Stimulated activated CD8-positive, alpha-beta memory T cell treated with anti-CD3 and anti-CD28 coated beads, Interleukin-2, amount 100 ng/mL, for 48 hours (primary cell): ENCODE measurements at places on chromosomes 11 and 22.

DNA sequence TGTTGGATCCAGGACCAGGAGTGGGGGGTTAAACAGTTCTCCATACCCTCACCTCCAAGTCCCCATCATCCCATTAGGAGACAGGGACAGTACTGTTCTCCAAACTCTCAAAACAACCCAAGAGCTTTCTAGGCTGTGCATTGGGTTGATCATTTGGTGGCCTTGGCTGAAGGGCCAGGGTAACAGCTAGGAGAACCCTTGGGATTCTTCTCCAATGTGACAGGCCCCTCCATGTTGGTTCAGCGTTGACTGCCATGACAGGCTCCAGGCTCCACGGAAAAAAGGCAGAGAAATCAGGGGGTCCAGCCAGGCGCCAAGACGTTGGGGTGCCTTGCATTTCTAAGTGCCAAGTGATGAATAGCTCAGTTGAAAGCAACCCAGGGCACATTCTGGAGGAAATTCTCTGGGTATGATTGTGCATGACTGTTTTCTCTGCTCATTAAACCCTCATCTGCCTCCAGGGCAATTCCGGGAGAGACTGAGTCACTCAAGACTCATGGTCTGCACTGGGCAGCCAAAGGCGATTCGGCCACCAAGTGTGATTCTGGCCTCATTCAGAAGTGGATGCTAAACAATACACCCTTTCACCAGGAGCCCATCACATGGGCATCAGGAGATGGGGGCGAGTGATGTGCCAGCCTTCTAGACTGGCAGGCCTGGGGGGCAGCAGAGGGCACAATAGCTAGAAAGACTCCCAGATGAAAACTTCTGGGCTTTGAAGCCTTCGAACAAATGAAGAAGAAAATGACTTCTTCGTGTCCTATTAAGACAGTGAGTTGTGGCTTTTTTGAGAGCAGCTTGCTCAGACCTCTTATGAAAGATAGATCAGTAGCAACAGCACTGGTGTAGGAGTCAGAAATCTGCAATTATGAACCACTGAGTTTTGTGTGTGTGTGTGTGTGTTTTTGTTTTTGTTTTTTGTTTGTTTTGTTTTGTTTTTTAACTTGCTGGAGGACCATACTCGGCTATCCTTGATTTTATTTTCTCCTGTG, 27.7 kb downstream of the CD44 start:
- DNase-seq = no peak

DNA sequence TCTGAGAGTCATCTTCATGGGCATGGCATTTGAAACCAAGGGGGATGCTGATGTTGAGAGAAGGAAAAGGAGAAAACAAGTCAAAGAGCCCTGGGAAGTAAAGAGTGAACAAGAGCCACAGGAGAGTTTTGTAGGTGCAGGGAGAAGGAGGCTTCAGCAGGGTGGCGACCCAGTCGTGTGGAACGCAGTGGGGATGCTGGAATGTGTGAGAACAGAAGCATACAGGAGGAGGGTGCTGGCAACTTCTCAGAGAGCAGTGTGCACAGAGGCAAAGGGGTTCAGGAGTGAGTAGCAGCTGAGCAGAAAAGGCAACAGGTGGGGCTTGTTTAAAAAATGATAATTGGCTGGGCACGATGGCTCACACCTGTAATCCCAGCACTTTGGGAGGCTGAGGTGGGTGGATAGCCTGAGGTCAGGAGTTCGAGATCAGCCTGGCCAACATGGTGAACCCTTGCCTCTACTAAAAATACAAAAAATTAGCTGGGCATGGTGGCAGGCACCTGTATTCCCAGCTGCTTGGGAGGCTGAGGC, 75.8 kb upstream of the PLET1 start:
- DNase-seq = no peak

GRCh38 chr22:31578171-31578570, 81.8 kb downstream of the SFI1 start:
- no peak for DNase-seq

DNA sequence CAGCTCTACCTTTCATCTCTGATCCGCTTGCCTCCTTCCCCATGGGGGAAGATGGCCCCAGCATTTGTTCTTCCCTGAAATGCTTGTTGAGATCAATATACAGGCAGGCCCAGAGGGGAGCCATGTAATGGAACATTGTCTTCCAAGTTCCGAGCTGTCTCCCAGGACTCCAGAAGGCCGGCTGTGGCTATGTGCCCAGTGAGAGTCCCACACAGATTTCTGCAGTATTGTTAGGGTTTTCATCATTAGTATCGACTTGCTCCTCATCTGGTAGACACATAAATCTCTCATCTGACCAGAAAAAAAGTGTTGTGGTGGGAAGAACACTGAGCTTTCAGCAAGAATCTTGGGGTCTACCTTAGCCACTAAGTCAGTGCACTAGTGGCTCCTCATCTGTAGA, 163.4 kb downstream of the TRIM29 start:
- DNase-seq = no peak

DNA sequence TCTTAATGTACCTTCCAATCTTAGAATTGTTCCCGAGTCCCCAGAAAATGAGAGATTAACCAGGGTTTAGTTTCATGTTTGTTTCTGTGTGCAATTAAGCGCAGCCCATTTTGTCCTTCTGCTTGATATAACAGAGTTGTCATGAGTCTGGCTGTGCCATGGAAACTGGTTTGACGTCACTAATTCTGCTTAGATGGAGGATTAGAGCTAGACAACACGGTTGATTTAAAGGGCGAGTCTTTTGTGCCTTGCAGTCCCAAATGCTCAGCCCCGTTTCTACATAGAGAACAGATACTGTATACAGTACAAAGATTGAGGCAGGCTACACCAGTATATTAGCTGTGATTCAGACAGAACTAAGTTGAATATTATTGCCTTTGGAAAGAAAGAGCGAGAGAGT, 45.5 kb upstream of the ALKBH3 start:
- DNase-seq = no peak

GRCh38 chr11:32643526-32643925, 59.9 kb downstream of the EIF3M start:
- no peak for DNase-seq

GRCh38 chr11:73245461-73245860, 26.7 kb upstream of the P2RY6 start:
- DNase-seq = no peak

DNA sequence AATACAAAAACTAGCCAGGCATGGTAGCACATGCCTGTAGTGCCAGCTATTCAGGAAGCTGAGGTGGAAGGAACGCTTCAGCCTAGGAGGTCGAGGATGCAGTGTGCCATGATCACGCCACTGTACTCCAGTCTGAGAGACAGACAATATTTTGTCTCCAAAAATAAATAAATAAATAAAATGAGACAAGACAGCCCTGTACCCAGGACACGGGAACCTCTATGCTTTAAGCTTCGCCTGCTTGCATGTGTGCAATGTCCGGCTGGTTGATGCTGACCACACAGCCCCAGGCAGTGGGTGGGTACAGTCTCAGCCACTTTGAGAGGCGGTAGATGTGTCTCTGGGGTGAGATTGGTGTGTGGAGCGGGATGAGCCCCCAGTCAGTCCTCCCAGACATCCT, 52.0 kb upstream of the MPEG1 start:
- DNase-seq = no peak

- DNase-seq = no peak
Measured at GRCh38 chr11:38305682-38306081, 1707.6 kb upstream of the RAG2 start.

DNA sequence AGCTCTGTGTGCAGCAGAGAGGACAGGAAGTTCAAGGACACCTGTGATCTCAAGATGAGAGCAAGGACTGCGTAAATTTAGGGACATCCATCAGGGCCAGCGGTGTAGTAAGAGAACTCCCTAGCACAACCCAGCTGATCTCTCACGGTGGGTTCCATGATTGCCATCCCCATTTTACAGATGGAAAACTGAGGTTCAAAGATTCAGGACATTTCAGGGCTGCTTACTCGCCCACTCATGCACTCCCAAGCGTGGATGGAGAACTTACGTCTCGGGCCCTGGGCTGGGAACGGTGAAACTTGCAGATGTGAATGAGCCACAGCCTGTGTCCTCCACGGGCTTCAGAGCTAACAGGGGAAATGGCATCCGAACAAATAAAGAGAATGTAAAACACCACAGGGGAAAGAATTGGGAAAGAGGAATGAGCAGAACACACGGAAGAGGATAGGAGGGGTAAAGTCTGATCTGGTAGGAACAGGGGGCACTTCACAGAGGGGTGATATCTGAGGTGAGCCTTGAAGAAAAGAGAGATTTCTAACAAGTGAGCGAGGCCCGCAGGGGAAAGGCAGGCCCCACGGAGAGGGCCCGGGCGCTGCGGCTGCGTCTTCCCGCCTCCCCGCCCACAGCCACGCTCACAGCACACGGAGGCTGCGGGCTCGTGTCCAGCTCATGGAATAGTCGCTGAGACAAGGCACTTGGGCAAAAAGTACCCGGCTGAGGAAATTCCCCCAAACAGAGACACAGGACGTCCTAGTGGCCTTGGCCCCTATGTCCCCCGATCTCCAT, 55.9 kb downstream of the RPUSD4 start:
- no peak for DNase-seq

DNA sequence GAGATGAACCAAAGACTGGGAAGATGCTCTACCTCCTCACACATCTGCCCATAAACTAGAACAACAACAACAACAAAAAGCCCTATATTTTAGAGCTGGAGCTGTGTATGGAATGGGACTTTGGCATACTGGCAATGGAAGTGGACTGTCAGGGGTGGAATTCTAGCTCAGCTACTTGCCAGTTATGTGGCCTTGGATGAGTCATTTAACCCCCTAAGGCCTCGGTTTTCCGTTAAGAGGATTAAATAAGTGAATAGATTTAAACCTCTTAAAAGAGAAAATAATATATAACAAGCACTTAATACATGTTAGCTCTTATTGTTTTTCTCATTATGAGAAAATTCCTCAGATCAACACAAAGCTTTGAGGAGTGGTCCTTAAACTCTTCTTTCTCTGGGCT, 195.0 kb downstream of the KIF18A start:
- no peak for DNase-seq

DNA sequence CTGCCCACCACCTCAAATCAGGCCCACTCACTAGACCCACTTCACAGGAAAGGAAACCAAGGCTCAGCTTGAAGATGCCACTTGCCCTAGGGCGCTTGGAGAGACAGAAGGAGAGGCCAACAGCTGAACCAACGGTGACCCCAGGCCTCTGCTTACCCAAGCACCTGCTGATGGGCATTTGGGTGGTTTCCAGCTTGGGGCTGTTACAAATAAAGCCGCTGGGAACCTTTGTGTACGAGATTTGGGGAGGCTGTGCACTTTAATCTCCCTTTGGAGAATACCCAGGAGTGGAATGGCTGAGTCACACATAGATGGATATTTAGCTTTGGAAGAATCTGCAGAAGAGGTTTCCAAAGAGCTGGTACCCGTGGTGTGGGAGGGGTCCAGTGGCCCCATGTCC, 50.9 kb upstream of the LINC01488 start:
- DNase-seq = no peak

- no peak for DNase-seq
Measured at GRCh38 chr11:14657841-14658240, 14.2 kb downstream of the PDE3B start.

DNA sequence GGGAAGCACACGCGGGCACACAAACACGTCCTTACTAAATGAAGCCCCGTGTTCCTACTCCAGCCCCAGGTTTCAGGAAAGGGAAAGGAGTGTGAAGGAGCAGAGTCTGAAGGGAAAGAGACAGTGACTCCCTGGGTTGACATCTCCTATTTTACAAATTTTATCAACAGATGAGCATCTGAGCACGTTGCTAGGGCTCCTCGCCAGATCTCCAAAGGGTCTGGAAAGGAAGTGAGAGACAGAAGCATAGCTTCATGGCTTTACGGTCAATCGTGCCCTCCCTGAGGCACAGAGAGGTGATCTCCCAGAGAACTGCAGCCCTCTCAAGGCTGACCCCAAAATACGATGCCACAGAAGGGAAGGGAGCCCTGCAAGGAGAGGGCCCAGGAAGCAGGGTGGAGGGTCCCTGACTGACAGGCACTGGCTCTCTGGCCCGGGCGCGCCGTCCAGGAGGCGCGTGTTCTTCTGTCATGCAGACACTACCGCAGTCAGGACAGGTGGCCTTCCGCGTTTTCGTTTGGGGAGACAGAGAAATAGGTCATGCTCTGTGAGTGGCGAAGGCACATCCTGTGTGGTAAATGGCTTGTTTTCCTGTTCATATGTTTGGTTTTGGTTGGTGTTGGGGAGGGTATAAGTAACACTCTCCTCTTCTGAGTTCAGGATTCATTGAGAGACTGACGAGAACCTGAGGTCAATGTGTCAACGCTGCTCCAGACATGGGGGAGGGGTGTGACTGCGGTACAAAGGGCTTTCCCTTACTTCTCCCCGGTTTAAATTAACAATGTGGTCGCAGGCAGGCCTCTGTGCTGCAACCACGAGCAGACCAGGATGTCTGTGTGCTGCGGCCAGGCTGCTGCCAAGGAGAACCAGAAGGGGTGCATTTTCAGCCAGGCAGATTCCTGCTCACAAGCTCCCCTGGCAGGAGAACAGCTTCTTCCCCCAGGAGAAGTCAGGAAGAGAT, 813.3 kb downstream of the OPCML start:
- DNase-seq = peak; percentile 21

DNA sequence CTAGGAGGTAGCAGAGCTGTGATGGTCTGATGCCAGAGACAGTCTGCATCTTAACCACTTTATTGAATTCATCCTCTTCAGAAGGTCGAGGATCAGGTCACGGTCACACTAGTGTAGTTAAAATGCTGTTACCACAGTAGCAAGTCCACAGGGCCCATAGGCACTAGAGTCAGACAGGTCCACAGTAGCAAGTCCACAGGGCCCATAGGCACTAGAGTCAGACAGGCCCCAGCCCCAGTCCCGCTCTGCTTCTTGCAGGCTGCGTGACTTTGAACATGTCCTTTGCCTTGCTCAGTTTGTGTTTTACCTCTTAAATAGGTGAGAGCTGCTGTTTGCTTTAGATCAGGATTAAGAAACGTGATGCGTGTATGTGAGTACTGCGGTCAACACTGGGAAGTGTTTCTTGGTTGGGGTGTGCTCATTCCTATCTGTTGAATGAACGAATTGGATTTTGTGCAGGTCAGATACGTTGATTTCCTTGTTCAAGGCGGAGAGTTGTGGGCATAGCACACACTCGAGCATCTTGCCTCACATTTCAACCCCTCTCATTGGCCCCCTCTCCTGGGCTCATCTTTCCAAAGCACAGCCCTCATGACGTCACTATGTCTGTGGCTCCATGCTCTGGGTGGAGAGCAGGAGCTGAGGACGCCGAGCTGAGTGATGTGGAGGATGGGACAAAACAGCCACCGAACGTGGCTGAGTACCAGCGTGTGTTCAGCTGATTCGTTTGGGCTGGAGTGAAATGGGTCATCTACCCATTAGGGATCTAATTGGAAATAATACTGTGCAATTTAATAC, 191.7 kb downstream of the TBC1D22A start:
- DNase-seq = no peak
